ENCODE measurements at places on chromosomes 5 and 9.

- DNase-seq, result no peak
Observed at GRCh38 chr9:14924230-14925219, 14.3 kb upstream of the FREM1 start.

DNA sequence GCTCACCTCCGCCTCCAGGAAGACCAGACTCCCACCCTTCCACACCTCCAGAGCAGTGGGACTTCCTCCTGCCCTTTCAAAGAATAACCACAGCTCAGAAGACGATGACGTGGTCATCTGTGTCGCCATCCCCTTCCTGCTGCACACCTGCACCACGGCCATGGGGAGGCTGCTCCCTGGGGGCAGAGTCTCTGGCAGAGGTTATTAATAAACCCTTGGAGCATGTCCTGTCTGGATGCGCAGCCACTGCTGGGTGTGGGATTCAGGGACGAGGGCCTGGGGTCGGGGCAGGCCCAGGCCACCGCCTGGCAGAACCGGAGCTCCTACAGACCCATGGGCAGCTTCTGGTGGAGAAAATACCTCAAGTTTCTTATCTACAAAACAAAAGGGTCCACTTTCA is 5.0 kb downstream of the PAEP start:
- DNase-seq, result no peak

DNA sequence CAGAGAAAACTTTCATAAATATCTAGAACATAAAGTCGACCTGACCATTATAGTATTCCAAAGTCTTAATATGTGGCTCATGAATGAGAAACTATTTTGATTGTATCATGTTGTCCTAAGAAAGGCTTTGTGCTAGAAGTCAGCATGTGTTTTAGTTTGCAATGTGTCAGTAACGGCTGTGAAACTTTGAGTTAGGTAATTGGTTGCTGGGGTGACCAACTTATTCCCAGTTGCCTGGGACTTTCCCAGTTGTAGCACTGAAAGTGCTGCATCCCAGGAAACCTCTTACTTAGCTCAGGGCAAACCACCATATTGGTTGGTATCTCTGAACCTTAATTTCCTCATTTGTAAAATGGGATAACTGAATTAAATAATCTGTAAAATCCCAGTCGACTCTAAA is 114.6 kb upstream of the SLC12A2 start:
- no peak for DNase-seq

- no peak for DNase-seq
Observed at GRCh38 chr5:65440456-65440855, 41.3 kb downstream of the ADAMTS6 start.

GRCh38 chr9:125764198-125764597 is 17.0 kb downstream of the PBX3 start:
- DNase-seq, result no peak

DNA sequence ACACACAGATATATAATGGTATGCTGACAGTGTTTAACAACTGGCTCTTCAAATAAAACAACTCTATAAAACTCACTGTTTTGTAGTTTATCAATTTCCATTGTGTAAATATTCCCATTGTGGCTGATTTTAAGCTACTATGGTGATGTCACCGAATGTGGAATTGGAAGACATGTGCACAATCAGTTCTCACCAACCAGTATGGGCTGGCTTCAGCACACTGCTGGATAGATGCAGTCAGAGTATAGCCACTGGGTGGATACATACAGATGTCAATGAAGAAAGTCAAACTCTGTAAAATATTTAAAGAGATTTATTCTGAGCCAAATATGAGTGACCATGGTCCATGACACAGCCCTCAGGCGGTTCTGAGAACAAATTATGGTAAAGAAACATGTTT is 475.9 kb upstream of the SMARCA2 start:
- no peak for DNase-seq

GRCh38 chr9:83959061-83959460 is 21.0 kb downstream of the HNRNPK start:
- DNase-seq, result no peak
